Activated naive CD4-positive, alpha-beta T cell treated with anti-CD3 and anti-CD28 coated beads for 36 hours (primary cell): ENCODE measurements at places on chromosomes 5 and 9. TPM values are rescaled to one million over a fixed set of nuclear protein-coding genes. Genes with fewer than 3 reads are reported as not detected.
A peak's percentile ranks its signal among the peaks of the same experiment; 100 is the strongest.

- no peak for DNase-seq
Measured at GRCh38 chr5:100802208-100802607, 100.9 kb downstream of the ST8SIA4 start.

DNA sequence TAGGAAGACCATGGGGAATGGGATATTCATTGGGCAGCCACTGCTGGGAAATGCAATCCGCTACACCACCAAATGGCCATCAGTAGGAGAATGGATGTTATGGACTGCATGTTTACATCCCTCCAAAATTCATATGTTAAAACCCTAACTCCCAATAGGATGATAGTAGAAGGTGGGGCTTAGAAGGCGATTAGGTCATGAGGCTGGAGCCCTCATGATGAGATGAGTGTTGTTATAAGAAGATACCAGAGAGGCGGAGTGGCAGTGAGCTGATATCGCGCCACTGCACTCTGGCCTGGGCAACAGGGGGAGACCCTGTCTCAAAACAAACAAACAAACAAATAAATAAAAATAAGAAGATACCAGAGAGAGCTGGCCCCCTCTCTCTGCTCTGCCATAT is 16.1 kb upstream of the GTF3C5 start:
- DNase-seq = no peak

DNA sequence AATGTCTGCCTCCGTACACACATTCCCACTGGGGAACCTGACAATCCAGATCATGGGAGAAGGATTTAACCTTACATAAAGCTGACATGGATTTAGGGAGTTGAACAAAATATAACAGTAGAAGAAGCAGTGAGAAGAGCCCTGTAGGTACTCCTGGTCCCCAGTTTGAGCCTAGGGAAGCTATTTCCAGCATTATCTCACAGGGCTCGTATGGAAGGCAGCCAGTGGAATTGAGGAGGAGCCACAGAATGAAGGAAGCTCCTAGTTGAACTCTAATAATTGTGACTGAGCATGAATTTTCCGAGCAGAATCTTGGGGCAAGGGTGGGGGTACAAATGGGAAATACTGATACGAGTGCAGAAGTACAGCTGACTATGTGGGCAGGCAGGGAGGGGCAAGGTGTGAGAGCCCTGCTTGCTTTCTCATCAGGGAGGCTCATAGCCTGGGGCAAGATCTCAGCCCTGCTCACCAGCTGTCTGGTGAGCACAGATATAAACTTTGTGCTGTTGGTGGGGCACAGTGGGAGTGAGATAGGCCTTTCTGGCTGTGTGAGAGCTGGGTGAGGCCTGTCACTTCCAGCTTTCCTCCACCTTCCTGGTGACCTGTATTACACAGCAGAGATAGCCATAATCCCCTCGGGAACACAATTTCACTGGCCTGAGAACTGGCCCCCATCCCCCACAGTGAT is 290.7 kb upstream of the IL12B start:
- DNase-seq = no peak

- DNase-seq = no peak
Measured at GRCh38 chr5:158739951-158740757, 359.6 kb downstream of the EBF1 start.

GRCh38 chr9:94602666-94603065 is 9.0 kb upstream of the FBP2 start:
- no peak for DNase-seq

GRCh38 chr5:139646111-139646510 is 2.0 kb upstream of the CXXC5 start:
- no peak for DNase-seq

GRCh38 chr5:95773335-95774059 is 42.4 kb downstream of the RHOBTB3 start:
- DNase-seq = no peak

- no peak for DNase-seq
Measured at GRCh38 chr9:117839862-117840261, 135.7 kb downstream of the TLR4 start.

- DNase-seq = no peak
Measured at GRCh38 chr5:163619951-163620350, 114.5 kb downstream of the MAT2B start.

- DNase-seq = no peak
Measured at GRCh38 chr9:117044241-117044640, 357.1 kb downstream of the TRIM32 start.

DNA sequence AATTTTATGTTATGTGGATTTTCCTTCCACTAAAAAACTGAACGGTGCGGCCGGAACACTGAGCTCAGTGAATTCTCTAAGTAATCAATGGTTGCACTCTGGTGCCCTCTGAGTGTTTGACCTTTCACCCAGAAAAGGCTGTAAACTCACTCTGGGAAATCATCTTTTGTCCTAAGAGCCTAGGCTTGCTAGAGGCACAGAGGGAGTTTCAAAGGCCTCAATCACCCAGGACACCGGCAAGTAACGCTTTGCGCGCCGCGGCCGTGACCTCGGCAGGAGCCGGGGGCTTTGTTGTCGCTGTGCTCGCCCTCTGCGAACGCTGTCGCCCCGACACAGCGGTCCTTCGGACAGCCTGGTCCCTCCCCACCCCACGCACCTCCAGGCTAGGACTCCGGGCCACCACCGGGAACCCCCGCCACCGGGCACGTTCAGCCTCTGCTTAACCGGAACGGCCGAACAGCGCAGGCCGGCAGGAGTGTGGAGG is 703 bp downstream of the ISCA1 start:
- no peak for DNase-seq

- peak; percentile 39 for DNase-seq
Measured at GRCh38 chr9:85258823-85259370, 482.9 kb downstream of the AGTPBP1 start.

DNA sequence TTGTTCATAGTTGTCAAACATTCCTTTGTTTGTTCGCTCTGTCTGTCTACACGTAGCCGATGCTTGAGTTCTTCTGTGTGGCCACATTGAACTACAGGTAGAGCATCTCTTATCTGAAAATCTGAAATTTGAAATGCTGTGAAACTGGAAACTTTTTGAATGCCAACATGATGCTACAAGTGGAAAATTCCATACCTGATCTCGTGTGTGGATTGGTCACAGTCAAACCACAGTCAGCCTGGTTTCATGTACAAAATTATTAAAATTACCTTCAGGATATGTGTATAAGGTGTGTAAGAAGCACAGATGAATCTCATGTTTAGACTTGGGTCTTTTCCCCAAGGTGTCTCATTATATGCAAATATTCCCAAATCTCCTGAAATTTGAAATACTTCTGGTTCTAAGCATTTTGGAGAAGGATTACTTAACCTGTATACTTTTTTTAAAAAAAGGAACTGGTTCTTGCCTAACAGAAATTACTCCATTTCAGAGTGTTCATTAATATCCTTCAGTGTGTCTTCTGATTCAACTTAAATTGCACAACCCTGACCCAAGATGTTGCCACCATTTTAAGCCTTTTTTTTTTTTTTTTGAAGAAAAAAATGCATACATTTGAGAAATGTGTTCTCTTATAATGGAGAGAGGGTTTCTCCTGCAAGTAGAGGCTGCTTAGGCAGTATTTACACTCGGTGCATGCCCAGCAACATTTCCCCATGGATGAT is 254.3 kb downstream of the MAST4 start:
- DNase-seq = no peak

DNA sequence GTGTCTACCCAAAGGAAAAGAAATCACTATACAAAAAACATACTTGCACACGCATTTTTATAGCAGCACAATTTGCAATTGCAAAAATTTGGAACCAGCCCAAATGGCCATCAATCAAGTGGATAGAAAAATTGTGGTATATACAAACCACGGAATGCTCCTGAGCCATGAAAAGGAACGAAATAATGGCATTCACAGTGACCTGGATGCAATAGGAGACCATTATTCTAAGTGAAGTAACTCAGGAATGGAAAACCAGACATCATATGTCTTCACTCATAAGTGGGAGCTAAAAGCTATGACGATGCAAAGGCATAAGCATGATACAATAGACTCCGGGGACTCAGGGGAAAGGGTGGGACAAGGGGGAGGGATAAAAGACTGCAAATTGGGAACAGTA is 78.4 kb downstream of the ENC1 start:
- no peak for DNase-seq

GRCh38 chr9:113345190-113345589 is 4.2 kb upstream of the BSPRY start:
- no peak for DNase-seq

- no peak for DNase-seq
Measured at GRCh38 chr9:77838986-77839385, 190.9 kb upstream of the GNA14 start.

DNA sequence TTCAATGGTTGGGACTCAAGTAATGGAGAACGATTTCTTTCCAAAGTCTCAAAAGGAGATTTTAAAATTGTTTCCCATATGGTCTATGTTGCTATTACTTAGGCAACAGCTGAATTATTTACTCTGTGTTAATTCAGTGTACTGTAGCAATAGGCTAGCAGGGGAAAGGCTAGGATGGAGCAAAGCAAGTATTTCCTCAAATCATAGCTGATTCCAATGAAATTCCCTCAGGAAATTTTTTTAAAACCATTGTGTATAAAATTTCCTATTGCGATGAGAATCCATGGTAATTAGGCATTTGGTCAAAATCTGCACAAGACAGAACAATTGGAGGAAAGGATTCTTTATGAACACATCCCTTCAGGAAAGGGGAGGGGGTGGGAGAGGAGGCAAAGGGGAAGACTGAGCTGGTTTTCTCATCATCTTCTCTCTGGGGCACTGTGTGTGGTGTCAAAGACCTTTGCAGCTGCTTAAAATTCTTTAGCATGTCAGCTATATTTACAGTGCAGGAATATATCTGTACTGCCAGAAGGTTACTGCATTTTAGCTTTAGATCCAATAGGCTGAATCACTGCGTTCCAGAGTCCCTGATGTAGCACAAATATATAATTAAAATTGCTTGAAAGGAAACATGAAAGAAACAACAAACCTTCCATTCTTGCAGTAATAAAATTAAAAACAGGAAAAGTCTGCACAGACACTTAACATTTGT is 95.3 kb downstream of the ZNF608 start:
- DNase-seq = no peak

- peak; percentile 91 for DNase-seq
Measured at GRCh38 chr5:11143456-11144267, 382.6 kb upstream of the DAP start.

- no peak for DNase-seq
Measured at GRCh38 chr5:45271626-45272025, 424.6 kb downstream of the HCN1 start.

DNA sequence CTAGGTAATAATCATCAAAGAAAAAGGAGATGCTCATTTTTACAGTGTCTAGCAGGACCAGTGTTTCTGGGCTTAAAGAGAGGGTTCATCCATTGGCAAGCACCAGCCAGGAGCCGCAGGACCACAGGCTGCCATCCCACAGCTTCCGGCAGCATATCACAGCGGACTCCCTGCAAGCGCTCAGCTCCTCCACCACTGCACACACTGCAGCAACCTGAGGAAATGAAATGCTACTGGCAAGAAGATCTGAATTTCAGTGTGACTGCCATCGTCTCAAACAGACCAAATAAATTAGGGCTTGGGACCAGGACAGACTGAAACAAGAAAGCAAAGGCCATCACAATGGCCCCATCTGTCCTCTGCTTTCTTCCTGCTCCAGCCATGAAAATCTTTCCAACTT is 114.2 kb downstream of the TTC39B start:
- no peak for DNase-seq

GRCh38 chr5:10580531-10581423 is 16.9 kb downstream of the ANKRD33B start:
- DNase-seq = no peak

NUTM2F gene
- not detected for total RNA-seq

KIF4B gene
- 0.10 TPM for total RNA-seq

FBP2 gene
- total RNA-seq = not detected

VAV2 gene
- 3.8 TPM for total RNA-seq

PCDHA13 gene
- total RNA-seq = not detected

COL15A1 gene
- total RNA-seq = 0.02 TPM

GAS1 gene
- 0.24 TPM for total RNA-seq
